ENCODE measurements at places on chromosomes 12 and 14.

DNA sequence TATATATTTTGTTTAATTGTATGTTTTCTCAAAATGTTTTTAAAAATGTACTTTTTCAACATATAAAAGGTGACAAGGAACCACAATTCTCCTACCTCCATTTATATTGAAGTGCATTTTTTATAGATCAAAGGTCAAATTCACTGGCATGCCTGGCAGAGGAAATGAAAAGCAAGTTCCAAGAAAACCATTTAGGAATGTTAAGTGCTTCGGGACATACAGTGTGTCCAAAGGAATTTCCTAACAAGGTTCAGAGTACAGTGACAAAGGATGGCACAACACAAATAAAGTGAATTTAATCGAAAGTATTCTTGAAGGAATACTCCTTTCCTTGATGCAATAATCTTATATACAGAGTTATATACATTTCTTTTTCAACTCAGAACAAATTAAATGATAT, 242.3 kb downstream of the CCER1 start:
- DNase-seq: no peak

- DNase-seq: no peak
These were observed 27.4 kb upstream of the STON2 start for GRCh38 chr14:81427348-81428058.

DNA sequence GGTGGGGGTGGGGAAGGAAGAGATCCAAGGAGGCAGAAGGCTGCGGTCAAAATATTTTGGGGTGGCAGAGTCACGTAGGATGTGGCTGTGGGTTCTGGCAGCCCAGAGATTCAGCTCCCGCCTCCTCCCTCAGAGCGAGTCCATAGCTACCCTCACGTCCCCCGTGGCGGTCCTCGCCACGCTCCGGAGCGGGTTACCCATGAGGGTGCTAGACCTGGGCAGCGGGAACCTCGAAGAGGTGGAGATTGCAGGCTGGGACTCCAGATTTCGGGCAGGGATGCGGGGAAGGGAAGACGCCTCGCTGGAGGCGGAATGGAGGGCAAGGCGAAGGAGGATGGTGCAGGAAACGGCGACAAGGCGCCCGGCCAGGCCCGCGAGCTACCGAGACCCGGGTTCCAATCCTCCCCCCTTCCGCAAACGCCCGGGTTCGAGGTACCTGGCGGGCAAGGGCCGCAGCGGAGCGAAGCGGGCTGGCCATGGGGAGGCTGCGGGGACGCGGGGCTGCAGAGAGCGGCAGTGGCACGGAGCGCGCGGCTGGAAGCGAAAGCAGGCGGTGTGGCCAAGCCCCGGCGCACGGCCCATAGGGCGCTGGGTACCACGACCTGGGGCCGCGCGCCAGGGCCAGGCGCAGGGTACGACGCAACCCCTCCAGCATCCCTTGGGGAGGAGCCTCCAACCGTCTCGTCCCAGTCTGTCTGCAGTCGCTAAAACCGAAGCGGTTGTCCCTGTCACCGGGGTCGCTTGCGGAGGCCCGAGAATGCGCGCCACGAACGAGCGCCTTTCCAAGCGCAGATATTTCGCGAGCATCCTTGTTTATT, 46.2 kb downstream of the BCAT1 start:
- no peak for DNase-seq

GRCh38 chr14:103436533-103436932, 51.3 kb downstream of the MARK3 start:
- DNase-seq: no peak

DNA sequence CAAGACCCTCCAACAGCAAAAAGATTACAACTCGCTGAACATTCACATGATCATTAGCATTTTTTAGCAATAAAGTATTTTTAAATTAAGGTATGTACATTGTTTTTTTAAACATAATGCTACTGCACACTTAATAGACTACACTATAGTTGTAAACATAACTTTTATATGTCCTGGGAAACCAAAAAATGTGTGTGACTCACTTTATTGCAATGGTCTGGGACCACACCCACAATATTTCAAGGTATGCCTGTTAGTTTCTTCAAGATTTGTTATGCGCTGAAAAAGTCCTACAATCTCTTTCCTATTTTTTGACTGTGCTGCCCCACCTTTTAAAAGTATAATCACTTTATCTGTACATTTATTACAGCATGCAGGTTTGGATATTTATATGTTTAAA, 30.4 kb upstream of the PCNX4 start:
- no peak for DNase-seq

DNA sequence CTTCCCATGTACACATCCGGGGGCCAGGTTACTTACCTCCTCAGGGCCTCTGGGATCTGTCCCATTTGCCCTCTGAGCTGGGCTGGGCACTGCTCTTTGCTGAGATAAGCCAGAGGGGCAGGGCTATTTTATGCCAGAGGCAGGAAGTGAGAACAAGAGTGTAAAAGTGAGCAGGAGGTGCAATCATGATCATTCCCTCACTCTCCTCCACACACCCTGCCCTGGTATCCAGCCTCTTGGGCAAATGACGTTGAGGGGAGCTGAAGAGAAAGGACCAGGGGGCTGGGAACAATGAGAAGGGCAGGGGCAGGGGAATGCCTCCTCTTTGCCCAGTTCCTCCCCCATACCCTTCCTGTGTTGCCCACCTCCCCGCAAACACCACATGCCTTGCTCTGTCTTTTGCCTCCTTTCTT, 4.2 kb downstream of the LPAR5 start:
- no peak for DNase-seq

- peak; percentile 18 for DNase-seq
These were observed 23.4 kb upstream of the BMP4 start for GRCh38 chr14:53979747-53980642.

DNA sequence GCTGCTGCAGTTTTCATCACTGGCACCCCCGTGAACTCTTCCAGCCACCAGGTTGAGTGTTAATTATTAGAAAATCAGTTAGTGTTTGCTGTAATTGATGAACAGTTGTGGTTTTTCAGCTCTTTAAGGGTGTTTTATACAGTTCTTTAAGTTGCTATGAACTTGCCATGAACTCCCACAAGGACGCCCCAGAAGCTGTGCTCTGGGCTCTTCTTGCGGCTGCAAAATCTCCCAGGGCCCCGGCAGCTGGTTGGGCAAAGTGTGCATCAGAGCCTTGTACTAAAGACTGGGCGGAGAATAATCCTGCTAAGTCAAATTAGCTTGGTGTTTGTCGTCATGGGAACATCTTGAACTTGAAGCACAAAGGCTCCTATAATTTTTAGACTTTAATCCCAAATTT, 82.2 kb downstream of the EML1 start:
- no peak for DNase-seq

GRCh38 chr12:129873111-129873832, 30.6 kb downstream of the TMEM132D start:
- DNase-seq: no peak

- no peak for DNase-seq
These were observed 33.4 kb downstream of the AMN start for GRCh38 chr14:102955636-102956408.

DNA sequence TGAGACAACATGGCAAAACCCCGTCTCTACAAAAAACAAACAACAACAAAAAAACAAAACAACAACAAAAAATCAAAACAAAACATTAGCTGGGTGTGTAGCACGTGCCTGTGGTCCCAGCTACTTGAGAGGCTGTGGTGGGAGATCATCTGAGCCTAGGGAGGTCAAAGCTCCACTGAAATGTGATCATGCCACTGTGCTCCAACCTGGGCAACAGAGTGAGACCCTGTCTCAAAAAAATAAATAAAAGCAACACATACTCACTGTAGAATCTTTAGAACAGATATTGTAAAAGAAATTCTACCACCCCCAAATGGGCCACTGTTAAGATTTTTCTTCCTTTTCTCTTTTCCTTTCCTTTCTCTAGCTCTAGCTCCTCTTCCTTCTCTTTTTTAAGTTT, 26.3 kb downstream of the SLC38A1 start:
- no peak for DNase-seq

GRCh38 chr12:122422730-122423257, 325 bp upstream of the CLIP1 start:
- no peak for DNase-seq

- DNase-seq: peak; percentile 71
These were observed 389.6 kb upstream of the DDHD1 start for GRCh38 chr14:53542732-53543131.

DNA sequence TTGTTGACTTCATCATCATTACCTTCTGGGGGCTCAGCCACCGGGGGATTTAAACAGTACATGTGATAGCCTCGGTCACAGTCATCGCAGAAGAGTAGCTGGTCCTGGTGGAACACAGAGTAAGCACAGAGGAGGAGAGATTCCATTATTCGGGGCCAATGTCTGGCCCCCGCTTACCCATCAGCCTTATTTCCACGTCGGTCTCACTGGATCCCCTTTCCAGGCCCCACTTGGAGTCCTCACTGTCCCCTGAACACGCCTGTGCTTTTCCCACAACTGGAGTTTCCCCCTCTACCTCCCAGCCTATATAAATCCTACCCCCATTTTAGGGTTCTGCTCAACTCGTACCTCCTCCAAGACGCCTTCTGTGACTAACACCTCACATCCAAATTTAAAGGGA, 274.0 kb downstream of the DPF3 start:
- no peak for DNase-seq

DNA sequence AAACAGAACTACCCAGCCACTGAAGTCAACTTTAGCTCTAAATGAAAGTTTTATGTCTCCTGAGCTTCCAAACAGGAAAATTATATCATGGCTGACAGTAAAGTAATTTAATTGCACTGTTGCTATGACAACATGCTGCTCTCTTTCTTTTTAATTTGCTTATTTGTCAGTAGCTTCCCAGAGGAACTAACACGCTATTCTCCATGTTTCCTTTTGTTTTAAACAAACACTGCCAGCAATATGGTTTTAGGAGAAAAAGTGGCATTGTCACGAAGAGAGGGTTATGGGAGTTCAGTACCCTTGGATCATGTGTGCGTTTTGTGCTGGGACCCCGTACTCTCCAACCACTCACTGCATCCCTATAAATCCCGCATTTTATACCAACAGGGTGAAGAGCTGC, 1.9 kb downstream of the FOXN3 start:
- DNase-seq: no peak

GRCh38 chr14:36955376-36955775, 217.0 kb downstream of the SLC25A21 start:
- no peak for DNase-seq

DNA sequence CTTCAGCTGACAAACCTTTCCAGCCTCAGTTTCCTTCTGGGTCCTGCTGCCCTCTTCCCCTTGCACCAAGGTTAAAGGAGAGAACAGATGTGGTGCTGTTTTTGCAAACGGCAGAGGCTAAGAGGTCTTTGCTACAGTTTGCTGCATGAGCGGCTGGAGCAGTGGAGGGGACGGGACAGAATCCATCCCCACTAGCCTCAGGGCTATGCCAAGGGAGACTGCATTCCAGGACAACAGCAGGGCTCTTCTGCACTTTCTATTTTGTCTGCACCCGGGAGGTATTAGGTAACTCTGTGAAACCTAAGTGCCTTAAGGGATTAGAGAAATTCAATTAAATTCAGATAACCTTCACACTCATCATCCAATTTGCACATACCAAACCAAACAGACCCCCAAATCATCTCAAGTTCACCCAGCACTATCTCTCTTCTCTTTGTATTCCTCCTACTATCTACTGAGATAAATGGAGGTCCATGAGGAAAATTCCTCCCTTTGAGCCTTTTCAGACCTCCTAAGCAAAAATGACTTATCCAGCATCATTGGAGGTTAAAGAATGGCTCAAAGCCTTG, 103.8 kb upstream of the VRK1 start:
- no peak for DNase-seq

- no peak for DNase-seq
These were observed 1.6 kb downstream of the ATP6V1D start for GRCh38 chr14:67357969-67358354.

DNA sequence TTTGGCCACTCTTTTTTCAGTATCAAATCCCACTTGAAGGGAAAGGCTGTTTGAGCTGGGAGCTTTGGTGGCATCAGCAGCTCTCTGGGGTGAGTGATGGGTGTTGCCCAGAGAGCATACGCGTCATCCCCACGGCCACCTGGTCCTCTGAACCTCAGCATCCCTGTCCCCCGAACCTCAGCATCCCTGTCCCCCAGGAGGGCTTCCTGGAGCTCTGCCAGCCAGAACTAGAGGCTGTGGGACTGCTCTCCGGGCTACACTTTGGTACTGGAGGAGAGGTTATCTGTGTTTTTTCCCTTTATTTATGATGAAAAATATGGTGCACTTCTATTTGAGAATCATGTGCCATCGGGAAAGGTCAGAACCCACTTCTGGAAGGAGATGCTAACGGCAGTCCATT, 131.5 kb upstream of the RTL1 start:
- no peak for DNase-seq

DNA sequence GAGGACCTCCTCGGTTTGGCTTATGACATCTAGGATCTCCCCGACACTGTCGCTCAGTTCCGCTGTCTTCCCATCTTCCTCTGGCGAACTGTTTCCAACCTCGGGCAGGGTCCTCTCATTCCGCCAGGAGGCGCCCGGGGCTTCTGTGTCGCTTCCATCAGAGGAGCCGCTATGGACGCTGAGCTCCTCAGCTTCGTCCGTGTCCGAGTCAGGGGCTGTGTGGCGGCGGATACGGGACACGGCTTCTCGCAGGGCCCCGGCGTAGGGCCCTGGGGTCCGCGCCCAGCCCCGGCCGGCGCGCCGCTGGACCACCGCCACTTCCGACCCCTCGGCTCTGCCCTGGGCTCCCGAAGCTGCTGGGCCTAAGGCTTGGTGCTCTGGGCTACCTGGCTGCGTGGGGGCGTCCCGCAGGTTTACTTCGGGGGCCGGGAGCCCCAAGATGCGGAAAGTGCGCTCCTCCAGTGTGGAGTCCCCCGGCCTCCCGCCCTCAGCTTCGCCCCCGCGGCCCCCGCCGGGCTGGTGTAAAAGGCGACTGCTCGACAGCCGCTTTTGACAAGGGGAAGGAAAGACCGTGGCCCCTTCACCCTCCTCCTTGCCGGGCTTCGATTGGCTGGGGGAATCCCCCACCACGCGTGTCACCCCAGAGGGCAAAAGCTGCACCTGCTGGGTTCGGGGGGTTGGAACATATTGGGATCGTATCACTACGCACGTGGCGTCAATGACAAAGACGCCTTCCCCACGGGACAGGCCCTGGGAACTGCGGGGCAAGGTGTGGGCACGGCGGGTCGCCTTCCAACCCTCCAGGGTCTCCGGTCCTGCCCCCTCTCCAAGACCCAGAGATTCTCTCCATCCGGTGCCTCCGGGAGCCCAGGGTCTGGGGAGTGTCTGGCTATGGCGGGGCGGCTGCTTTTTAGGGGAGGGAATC, 2.1 kb downstream of the DDN start:
- peak; percentile 23 for DNase-seq

DNA sequence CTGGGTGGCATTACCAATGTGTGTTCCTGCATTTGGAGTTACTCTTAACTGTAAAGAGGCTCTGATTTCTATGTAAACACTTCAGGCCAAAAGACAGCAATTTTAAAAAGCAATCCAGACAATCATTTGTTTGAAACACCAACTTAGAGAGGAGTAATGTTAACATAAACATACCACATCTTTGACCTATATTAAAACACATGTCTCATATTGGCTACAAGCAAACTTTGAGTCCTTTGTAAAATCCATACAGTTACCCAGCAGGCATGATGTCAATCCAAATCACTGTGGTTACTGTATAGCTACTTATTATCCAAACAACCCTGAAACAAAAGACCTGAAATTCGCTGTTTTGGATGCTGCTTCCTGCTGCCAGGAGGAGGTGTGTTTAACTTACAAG, 7.5 kb upstream of the G2E3 start:
- DNase-seq: no peak

All from NCI-H446 (cell line).